ENCODE measurements at places on chromosomes 7 and 10.

- DNase-seq: no peak
Observed at GRCh38 chr10:17062955-17063484, 66.6 kb downstream of the CUBN start.

DNA sequence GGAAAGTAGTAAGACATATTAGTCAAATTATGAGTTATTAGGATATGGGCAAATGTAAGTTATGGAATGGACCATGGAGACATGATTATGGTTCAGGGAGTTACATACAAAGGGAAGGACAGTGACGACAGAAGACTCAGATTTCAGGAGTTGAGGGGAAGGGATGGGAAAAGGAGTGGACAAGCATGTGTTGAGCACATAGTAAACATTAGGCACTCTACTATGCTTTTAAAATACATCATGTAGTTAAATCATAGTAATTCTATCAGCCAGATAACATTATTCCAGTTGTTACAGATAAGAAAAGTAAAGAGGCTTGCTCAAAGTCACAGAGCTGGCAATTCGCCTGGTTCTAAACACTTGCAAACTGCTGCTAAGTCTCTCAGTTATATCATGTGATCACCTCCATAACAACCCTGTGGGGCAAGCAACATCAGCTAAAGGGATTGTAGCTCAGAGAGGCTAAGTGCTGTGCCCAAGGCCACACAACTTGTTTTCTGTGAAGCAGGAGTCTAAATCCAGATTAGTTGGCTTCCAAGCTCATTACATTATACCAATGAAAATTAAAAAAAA is 115.2 kb upstream of the MDFIC start:
- no peak for DNase-seq

GRCh38 chr10:29839826-29840515 is 205.2 kb upstream of the SVIL start:
- no peak for DNase-seq

- DNase-seq: no peak
Observed at GRCh38 chr10:86944471-86944870, 12.9 kb downstream of the MMRN2 start.

DNA sequence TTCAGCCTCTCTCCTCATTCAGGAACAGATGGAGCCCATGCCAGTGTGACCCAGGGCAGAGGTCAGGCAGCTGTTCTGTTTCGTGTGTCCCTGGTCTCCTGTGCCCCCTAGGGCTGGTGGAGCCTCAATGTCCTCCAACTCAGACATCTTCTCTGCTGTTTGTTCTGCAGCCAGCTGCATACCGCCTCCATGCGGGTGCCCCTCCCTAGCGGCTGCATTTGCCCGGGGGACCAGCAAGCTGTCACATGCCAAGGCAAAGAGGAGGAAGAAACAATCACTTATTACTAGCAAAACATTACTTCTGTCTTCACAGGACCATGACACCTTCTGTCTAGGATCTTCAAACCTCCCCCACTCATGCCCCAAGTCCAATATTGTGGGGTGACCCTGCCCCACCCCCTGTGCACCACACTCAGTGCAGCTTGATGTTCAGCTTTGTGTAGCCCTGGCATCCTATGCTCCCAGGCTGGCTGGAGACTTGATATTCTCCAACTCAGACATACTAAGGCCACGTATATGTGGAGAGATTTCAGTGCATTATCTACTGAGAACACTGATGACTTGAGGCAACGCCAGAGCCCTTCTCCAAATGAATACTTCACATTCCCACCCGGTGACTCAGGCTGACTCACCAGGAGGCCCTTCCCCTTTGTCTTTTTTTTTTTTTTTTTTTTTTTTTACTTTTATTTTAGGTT is 188.9 kb downstream of the SKIDA1 start:
- DNase-seq: no peak

- no peak for DNase-seq
Observed at GRCh38 chr7:107879400-107880035, 11.5 kb upstream of the DLD start.

GRCh38 chr7:1709281-1709680 is 39.2 kb downstream of the ELFN1 start:
- DNase-seq: no peak

GRCh38 chr7:1940402-1940786 is 270.3 kb downstream of the ELFN1 start:
- no peak for DNase-seq

GRCh38 chr10:94200146-94200837 is 162.4 kb downstream of the NOC3L start:
- no peak for DNase-seq

DNA sequence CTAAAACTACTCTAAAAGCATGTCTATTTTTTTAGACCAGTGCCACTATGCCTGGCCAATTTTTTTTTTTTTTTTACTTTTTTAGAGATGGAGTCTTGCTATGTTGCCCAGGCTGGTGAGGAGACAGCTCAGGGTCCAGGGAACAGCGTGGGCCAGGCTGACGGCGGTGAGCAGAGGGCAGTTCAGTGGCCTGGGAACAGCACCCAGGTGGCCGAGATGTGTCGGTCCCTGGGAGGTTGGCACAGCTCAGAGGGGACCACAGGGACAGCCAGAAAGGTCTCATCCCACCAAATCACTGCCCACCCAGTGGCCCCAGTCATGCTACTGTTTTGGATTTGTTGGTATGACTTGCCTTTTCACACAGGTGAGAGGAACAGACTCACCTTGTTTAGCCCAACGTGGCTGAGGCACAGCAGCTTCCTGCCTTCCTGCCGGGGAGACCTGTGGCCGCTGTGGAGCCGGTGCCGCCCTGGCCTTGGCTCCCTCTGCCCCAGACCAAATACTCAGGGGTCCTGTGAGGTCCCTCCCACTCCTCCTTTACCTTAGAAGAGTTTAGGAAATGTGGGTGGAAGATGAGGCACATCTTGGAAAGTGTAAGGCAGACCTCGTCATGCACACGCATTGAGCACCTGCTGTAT is 109.6 kb downstream of the PTPRE start:
- no peak for DNase-seq

DNA sequence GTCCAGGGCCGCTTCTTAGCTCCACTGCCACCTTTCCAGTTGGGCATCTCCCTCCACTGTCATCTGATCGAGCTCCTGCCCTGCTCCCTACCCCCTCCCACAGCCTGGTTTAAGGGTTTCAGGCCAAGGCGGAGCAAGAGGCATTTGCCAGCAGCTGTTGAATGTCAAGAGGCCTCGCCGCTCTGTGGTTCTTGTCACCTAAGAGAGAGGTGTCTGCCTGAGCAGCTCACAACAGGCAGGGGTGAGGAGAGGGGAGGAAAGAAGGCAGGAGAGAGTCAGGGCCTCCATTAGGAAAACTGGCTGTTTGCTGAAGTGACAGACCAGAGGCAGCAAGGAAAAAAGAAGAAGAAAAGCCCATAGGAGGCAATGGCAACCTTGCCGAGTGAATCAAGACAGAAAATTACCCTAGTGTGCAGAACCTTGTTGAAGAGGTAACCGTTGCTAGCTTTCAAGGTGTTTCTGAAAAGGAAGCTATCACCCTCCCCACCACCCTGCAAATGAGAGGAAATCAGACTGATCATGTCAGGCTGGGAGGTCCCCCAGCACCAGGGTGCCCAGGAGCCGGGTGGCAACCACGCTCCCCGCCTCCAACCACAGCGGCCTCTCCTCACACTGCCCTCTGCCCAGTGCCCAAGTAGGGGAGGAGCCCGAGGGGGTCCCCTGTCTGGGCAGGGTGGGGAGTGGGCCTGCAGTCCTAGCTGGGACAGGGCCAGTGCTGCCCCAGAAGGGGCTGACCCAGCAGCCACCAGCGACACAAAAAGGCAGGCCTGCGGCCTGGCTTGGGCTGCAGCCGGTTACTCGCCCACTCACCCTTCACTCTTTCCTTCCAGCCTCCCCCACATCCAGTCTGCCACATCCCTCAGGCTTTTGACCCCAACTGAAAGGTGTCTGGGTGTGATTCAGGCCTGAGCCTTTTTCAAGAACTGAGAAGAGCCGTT is 7.1 kb downstream of the GATA3 start:
- no peak for DNase-seq

DNA sequence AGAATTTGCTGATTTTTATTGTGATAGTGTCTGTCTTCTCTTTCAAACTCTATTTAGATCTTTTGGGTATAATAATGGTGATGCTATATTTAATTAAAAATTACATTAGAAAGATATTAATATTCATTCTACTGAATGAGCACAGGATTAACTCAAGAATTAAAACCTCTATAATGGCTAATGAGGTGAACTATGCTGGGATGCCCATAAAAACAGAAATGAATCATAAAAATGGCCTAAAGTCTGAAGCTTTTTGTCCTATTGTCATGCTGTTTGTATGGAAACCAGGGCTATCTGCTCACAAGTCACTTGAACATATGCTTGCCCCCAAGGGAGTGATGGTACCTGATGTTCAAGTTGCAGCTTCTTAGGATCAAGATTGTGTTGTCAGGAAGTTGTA is 76.2 kb upstream of the ICA1 start:
- no peak for DNase-seq

GRCh38 chr10:128556182-128557110 is 430.2 kb upstream of the MKI67 start:
- DNase-seq: no peak

DNA sequence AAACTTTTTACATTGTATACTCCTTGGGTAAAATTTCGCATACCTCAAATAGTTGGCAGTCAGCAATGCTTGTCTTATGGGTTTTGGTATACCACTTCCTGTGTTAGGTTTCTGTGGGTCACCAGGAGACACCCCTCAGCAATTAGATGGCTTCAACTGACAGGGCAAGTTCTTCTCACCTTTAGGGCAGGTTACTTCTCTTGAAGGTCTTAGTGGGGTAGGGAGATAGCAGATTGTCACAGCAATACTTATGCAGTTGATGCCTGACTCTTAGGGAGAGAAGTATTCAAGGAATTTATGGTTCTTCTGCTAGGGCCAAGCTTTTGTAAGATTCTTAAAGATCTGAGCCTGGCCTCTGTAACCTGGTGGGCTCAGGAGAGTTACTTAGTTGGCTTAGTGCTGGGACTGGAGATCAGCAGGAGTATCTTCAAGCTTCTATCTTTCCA is 42.9 kb downstream of the MKLN1 start:
- DNase-seq: no peak

GRCh38 chr10:131213741-131214505 is 97.6 kb downstream of the TCERG1L start:
- DNase-seq: no peak

DNA sequence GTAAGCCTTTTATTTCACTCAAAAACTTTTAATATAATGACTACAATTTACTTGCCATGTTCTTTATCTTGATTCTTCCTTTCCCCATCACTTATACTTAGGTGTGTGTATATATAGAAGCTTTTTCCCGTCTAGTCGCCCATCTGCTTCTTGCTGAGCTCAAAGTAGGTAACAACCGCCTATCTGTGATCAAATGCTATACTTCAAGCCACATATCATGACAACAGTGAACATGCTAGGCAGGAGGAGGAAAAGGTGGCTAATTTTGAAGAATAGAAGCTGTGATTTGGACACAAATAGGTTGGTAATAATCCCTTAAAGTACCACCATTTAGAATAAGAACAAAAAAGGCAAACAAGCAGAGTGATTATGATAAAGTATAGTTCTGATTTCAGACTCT is 367.3 kb upstream of the CHRM2 start:
- DNase-seq: no peak

DNA sequence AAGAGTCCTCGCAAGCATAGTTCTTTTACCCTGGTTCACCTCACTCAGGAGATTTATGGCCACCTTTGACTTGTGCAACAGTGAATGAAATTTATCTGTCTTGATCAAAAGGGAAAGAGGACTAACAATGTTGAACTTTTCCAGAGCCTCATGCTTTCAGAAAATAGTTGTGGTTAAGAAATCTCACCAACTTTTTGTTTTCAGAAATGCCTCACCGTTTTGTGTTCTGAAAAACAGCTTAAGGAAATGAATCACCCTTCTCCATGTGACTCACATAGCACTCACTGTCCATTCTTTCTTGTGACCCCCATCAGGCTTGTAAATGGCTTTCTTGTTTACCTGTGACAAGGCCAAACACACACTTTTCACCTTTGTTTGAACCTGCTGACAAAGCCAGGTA is 148.6 kb upstream of the FAM3C start:
- DNase-seq: no peak

- no peak for DNase-seq
Observed at GRCh38 chr10:81680359-81680758, 194.6 kb upstream of the NRG3 start.

- no peak for DNase-seq
Observed at GRCh38 chr10:123608047-123608446, 58.1 kb upstream of the GPR26 start.
